Activated T-helper 1 cell treated with Interleukin-2 at 50 U/mL for 16 hours (primary cell): ENCODE measurements at places on chromosomes 1 and 21.

- no peak for DNase-seq
Observed at GRCh38 chr1:153253693-153254092, 5.8 kb upstream of the LORICRIN start.

DNA sequence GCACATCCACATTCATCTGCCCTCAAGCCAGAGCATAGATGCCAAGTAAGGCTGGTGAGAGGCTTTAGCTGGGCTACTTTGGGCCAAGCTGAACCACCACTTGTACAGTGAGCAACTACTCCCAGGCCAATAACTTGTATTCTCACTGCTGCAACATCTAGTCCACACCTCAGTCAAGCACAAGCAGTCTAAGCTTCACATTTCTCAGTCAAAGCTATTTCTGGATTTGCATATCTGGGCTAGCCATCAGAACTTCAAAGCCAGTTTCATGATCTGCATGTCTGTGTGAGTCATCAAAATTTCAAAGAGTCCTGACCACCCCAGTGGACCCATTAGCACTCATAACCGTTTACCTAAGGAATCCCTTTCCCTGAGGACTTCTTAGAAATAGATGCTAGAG lies 77.7 kb upstream of the DIRAS3 start:
- no peak for DNase-seq

DNA sequence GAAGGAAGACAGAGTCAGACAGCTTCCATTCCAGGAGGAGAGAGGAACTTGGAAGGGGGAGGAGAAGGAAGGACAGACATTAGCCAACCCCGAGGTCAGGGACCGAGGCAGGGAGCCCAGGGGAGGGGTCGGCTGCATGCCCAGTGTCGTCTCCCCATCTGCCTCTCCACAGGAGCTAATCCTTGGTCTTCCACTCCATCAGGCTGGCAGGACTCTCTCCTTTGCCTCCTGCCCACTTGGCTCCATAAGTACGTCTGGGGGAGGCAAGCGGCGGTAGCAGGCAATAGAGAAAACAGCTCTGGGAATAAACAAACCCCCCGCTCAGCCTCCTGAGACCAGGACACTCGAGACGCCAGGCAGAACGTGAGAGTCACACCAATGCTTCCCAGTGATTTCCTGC lies 71.3 kb downstream of the GRIK3 start:
- DNase-seq, result no peak

GRCh38 chr1:55362558-55362957 lies 147.4 kb upstream of the USP24 start:
- DNase-seq, result no peak

DNA sequence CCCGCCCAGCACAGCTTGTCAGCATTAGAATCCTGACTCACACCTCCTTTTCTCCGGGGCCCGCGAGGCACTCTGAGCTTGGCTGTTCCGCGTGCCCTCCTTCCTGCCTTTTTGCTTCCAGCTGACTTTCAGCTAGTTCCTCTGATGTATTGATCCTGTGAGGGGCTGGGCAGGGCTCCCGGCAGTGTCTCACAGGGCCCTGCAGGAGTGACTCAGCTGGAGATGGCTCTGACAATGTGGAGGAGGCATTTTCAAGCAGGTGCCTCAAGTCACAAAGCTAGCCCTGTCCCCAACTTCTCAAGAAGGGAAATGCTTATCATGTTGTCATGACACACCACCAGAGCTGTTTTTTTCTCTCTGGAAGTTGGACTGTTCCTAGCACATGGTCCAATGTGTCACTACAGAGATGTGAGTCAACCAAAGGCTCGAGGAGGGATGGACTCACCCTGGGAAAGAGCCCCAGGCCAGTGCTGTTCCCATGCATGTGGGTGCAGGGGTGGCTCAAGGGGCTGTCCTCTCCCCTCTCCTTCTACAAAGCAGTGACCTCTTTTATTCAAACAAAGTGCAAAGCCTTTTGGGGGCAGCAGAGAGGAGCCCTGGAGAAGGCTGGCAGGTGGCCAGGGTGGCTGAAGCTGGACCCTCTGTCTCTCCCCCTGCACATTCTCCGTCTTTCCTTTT lies 30.6 kb downstream of the SYT6 start:
- DNase-seq, result no peak

- no peak for DNase-seq
Observed at GRCh38 chr1:51519865-51520699, 1.0 kb upstream of the EPS15 start.

DNA sequence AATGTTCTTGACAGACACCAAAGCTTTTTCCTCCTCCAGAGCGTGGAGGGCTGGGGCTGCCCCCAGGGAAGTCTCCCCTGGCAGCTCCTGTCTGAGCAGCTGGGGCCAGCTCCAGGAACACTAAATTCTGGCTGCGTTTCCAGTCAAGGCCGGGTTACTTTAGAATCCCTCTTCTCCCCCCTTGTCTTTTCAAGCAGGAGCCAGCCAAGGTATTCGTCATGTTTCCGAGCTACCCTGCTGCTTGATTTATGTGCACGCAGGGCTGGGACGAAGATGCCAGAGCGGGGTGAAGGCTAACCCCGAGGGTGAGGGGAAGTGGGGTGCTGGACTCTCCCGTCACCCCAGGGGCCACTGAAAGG lies 68.1 kb upstream of the ANGPTL1 start:
- no peak for DNase-seq

- DNase-seq, result no peak
Observed at GRCh38 chr1:156012051-156012817, 8.5 kb downstream of the SSR2 start.

GRCh38 chr1:15178571-15179484 lies 25.3 kb downstream of the TMEM51 start:
- no peak for DNase-seq

GRCh38 chr1:44733365-44733764 lies 2.4 kb upstream of the RNU5D-1 start:
- DNase-seq, result no peak
